Activated T-helper 17 cell treated with anti-CD3 and anti-CD28 coated beads, Interleukin-2, amount 50 U/mL, for 72 hours (primary cell): ENCODE measurements at places on chromosomes 11 and 22.

DNA sequence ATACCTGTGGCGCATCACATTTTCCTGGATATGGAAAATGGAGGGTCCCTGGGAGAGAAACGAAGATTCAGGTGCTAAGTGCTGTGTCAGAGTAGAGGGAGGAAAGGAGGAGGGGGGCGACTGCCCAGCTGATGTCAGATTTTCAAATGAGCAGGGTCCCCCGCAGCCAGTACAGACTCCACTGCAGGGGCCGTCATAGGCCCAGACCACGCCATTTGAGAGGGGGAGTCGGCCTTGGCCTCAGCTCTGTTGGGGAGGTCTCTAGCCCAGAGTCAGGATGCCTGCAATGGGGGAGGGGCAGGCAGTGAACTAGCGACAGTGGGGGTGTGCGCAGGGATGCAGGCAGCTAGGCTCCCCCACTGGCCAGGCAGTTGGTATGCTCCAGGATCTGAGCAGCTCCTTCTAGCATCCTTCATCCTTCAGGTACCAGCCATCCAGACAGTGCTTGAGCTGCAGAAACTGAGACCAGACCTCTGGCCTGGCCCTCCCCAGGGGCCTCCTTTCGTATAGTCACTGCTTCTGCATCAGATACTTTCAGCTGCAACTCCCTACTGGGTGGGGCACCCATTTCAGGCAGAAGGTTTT, at the start of the genes BSCL2 and GNG3:
TSS of gene BSCL2 (minus strand) at position 148 of the 585 bp plus-strand sequence. CDS start 229 bp downstream, outside the sequence.
TSS of gene GNG3 (plus strand) at position 400 of the 585 bp plus-strand sequence. CDS start 620 bp downstream, outside the sequence.
- ATAC-seq, result no peak

- ATAC-seq, result no peak
These were observed 50.5 kb downstream of the IGSF9B start for GRCh38 chr11:133906241-133906640.

GRCh38 chr11:64331569-64332371, 8.2 kb upstream of the CCDC88B start:
- peak; percentile 88 for ATAC-seq

DNA sequence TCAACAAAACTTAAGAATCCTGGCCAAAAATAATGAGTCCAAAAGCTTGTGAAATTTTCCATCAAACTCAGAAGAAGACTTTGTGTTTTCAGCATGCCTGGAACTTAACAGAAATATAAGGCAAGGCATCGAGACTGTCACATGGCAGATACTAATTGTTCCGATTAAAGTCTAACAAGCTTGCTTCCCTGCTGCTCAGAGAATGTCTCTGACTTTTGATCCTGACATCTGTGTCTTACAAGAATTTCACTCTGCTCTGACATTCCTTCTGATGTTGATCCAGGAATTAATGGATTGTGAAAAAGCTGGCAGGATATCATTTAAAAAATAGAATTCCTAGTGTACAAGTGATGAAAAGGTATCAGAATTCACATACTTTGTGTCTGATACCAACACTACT, 170.2 kb downstream of the DCDC1 start:
- ATAC-seq, result no peak

DNA sequence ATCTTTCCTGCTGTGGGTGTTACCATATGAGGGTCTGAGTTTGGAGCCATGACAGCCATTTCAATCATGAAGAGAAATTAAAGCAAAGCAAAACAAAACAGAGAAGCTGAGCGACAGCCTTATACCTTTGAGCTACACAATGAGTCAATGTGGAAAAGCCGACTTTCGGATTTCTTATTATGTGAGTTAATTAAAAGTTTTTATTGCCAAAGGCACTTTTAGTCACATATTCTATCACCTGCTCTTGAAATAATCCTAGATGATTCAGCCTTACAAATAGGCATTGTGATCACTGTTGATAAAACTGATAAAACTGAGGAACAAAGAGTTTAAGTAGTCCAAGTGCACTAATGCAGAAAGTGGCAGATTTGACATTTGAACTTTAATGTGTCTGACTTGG, 381.9 kb upstream of the TENM4 start:
- no peak for ATAC-seq

- no peak for ATAC-seq
These were observed 43.2 kb upstream of the CLDN5 start for GRCh38 chr22:19567157-19568009.

GRCh38 chr11:1148752-1149180, 9.0 kb upstream of the MUC5AC start:
- no peak for ATAC-seq

GRCh38 chr22:28771195-28771791, 1.2 kb upstream of the CCDC117 start:
- no peak for ATAC-seq

DNA sequence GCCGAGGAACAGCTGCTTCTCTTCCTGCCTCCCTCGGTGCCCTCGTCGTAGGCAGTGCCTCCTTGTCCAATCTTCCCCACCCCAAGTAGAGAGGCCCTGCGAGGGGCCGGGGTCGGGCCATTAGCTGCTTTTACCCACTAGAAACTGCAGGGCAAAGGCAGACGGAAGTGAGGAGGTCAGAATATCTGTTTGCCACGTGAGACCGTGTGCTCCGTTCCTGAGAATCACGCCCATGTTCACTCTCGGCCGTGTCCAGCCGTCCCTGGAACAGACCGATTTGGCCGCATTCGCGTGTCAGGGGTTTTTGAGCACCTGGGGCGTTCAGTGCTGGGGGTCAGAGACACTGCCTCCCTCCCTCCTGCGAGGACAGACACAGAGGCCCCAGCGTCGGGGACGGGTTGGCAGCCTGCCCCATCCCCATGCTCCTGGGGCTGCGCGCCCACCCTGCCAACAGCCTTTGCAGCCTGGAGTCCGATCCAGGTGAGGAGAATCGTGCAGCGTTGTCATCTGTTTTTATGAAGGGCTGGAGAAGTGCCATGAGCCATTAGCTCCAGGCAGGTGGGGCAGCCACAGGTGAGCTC, 982.2 kb downstream of the BRD1 start:
- ATAC-seq, result no peak

DNA sequence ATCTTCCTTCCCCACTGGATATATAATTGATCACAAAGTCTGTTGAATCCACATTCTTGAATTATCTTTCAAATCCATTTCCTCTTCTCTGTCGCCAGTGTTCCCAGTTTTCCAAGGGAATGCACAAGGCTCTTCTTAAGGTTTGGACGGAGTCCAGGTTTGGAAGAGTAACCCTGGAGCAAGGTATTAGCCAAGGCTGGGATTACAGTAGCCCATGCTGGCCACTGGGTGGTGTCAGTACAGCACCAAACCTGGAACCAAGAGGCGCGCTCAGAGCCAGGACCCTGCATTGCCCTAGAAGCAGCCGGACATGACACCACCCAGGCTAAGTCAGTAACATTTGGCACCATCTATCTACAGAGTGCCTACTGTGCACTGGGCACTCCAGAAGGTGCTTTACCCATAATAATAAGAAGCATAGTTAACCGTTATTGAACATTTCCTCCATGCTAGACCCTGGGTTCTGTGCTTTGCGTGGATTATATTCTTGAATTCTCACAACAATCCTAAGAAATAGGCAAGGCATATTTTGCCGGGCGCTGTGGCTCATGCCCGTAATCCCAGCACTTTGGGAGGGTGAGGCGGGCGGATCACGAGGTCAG, 48.0 kb upstream of the CLPB start:
- peak; percentile 72 for ATAC-seq

GRCh38 chr11:68312117-68312779, at the start of gene LRP5:
LRP5 (plus strand) TSS chr11:68312591; CDS start chr11:68312715, 124 bp downstream.
- ATAC-seq, result peak; percentile 53

- peak; percentile 37 for ATAC-seq
These were observed 26.5 kb downstream of the SYT7 start for GRCh38 chr11:61554172-61554988.

DNA sequence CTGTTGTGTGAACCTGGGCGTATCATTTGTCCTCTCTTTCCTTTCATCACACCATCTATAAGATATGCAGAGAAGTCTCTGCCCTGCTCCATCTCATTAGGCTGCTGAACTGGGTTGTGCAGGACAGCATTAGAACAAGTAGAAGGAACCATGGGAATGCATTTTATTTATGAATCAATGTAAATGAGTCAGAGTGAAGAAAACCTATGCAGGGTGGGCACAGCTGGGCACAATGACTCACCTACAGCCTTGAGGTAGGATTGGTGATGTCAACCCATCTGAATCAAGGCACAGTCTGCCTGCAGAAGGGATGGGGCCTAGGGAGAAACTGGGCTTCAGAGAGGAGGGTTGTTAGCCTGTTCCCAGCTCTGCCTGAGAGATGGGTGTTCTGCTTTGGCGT, 123.4 kb downstream of the CSNK2A3 start:
- no peak for ATAC-seq

- no peak for ATAC-seq
These were observed 47.6 kb downstream of the CACNA1I start for GRCh38 chr22:39617970-39618757.

DNA sequence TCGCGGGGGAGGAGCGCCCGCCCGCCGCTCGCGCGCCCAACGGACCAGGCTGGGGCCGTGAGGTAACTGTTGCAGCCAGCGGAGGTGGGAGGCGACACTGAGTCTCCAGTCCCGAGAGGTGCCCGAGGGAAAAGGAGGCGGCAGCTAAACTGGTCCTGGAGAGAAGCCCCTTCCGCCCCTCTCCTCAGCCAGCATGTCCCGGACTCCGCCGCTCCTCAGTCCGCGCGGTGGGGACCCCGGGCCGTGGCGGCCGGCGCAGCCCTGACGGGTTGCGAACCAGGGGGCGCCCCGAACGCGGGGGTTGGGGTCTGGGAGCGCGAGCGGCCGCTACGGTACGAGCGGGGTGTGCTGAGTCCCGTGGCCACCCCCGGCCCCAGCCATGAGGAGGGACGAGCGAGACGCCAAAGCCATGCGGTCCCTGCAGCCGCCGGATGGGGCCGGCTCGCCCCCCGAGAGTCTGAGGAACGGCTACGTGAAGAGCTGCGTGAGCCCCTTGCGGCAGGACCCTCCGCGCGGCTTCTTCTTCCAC, at the start of gene PDE3B:
TSS of gene PDE3B (plus strand) at position 108 of the 529 bp plus-strand sequence. CDS start at position 380, 272 bp downstream.
- peak; percentile 82 for ATAC-seq

GRCh38 chr11:119109843-119110242, 2.7 kb downstream of the C2CD2L start:
- no peak for ATAC-seq

DNA sequence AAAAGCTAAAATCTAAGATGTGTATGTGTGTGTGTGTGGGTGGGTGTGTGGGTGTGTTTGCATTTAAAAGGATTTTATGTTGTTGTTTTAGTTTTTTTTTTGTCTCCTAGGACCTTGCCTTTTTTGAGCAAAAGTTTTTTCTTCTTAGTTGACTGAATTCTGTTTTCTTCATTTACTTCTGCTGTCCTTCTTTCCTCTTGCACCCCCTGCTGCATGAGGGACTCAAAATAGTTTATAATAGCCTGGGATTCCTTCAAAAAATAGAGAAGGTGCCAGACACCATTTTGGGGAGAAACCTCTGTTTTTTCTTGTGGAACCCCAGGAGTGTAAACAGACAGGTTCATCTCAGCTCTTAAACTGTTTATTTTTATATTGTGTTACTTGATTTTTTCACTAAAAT, 817.7 kb downstream of the TBC1D22A start:
- ATAC-seq, result no peak

DNA sequence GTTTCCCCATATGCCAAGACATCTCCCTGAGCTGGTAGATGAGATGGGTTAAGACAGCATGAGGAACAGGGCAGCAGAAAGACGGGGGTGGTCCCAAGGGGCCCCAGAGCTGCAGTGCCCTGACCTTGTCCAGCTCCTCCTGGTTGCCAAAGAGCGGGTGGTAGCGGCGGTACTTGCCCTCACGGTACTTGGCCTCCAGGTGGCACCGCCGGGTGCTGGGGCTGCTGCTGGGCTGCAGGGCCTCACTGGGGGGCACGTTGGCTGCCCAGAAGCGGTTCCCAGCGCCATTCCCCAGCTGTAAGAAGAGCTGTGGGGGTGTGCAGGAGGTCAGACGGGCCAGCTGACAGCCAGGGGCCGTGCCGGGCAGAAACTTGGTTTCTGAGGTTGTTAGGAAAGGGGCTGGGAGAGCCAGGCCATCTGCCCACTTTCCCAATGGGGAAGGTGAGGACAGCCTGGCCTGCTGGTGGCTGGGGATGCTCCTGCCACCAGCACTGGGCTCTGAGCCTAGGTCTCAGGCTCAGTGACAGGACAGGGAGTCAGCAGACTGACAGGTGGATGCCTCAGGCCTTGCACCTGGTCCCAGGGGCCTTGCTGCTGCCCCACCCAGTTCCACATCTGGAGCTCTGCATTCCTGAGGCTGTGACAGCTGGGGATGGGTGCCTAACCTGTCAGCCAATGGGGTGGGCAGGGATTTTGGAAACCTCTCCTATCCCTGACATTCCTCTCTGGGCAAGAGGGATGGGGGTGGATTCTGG, 30.0 kb upstream of the PDE2A start:
- ATAC-seq, result no peak

- ATAC-seq, result no peak
These were observed 1.3 kb downstream of the ARHGEF12 start for GRCh38 chr11:120337355-120338106.

DNA sequence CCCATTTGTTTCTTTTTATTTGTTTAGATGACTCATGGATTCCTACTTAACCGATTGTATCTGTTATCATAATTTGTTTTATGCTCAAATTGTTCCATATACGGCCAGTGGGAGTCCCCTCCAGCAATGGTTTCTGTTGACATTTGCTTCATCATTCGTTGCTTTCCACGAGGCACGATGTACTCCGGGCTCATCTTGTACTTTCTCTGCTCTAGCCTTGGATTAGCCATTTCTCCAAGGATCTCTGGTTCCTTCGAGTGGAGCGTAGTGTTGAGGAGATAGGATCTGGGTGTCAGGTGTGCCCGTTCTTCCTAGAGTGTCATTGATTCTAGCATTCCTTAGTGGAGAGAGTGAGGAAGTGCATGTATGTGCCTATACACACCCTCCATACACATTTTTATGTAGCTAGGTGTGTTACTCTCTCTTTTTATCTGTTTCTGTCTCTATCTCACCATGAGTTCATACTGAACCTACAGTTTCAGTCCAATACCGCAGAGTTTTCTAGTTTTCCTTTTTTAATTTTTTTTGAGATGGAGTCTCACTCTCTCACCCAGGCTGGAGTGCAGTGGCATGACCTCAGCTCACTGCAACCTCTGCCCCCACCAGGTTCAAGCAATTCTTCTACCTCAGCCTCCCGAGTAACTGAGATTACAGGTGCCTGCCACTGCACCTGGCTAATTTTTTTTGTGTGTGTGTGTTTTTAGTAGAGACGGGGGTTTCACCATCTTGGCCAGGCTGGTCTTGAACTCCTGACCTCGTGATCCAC, 31.4 kb downstream of the TECTA start:
- no peak for ATAC-seq

GRCh38 chr11:87046824-87047223, 9.1 kb downstream of the TMEM135 start:
- ATAC-seq, result no peak

- ATAC-seq, result peak; percentile 55
These were observed 84.8 kb upstream of the ZBED5 start for GRCh38 chr11:10942620-10943019.

GRCh38 chr22:19766511-19767426, 6.2 kb downstream of the TBX1 start:
- peak; percentile 55 for ATAC-seq

GRCh38 chr11:132278801-132279574, 908.6 kb downstream of the NTM start:
- no peak for ATAC-seq

GRCh38 chr11:117387992-117388755, 60.5 kb downstream of the CEP164 start:
- no peak for ATAC-seq
